Hematopoietic multipotent progenitor cell (in vitro differentiated cells): ENCODE measurements at places on chromosomes 2 and 18.

DNA sequence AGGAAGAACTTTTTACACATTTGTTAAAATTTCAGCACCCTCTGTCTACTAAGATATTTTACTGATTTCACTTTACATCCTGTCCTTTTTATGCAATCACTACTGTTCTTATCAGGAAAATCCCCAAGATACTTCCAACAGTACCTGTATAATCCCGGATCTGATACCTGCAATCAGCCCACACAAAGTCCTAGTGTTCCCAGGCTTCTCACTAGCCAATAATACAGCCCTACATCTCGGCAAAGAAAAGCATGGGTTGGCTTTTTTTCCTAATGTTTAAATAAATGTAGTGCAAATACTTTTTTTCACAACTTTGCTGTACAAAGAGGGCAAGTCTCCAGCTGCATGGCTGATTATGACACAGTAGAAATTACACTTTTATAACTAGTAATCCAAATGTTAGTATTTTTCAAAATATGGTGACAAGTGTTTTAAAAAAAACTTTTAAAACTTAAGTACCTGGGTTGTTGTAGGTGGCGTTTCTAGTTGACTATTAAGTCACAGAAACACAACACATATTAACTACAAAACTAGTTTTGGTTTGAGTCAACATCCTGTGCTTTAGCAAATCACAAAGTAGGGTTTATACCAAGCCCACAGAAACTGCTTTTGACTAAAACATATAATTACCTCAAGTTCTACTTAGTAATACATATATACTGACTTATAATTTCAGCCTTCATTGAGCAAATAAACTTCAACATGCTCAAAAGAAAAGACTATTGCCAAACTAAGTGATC is 19.5 kb downstream of the CNOT11 start:
- no peak for DNase-seq

DNA sequence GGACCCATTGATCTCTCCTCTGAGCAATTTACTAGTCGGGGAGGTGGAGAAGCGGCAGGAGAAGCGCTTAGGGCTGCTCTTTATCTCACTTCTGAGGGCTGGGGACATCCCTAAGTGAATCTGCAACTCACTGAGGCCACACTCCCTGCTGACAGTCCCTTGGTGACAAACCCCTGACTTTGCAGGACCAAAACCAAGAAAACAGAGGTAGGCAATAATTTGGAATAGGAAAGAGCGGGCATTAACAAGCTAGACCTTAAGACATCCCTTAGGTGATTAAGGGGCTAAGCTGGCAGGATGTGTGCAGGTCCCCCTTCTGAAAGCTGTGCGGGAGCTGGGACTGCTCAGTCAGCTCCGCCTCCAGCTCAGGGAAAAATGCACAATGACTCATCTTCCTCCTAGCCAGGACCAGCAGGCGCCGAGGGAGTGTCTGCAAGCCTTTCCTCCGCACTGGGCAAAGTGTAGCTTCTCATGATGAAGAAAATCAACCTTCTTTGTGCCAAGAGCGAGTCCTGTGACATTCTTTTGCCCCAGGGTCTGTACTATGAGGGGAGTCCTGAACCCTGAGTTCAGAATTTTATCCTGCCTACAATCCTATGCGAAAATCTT is 63.3 kb downstream of the BOD1L2 start:
- DNase-seq = no peak

DNA sequence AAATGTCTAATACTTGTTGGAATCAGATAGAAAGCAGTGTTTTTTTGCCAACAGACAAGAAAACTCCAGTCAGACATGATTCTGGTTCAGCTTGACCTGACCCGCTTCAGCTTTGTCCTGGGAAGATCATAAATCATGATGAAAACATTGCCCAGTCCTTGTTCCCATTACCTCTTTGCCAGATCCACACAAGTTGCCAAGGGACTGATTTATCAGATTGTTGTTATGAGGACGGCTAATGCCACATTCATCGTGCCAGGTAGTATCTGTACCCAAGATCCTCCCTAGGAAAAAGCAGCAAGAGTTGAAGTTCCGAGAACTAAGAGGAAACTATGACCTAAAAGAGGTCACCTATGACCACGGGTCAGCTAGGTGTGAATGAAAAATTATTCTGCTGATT is 39.0 kb downstream of the SLC40A1 start:
- no peak for DNase-seq

- DNase-seq = no peak
Observed at GRCh38 chr2:108594132-108594981, 60.1 kb downstream of the LIMS1 start.

GRCh38 chr18:3450012-3450798 is at the start of gene TGIF1:
Gene TGIF1 (plus strand): TSS chr18:3450172. CDS start chr18:3450490, 318 bp downstream.
- DNase-seq = peak; percentile 67

DNA sequence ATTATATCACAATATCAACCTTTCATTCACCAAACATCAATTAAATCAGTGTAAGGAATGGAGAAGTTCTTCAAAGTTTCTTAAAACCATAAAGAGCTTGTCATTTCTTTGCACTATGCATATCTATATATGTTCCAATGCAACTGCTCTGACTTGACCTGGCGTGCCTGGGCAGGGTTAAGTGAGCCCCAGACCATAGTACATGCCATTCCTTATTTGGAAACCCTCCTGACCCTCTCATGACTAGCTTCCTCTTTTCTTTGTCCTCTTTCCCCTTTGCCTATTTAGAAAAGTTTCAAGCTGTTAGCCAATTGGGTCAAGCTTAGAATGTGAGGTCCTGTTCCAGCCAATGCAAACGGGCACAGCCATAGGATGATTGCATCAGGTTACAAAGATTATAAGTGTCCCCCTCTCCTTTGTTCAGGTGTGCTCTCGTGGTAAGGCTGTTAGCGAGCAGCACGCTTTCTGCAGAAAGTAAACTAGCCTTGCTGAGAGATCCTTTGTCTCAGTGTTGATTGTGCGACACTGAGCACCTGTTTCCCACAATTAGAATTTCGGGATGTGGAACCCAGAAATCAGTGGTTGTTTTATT is 78.2 kb upstream of the UXS1 start:
- no peak for DNase-seq

DNA sequence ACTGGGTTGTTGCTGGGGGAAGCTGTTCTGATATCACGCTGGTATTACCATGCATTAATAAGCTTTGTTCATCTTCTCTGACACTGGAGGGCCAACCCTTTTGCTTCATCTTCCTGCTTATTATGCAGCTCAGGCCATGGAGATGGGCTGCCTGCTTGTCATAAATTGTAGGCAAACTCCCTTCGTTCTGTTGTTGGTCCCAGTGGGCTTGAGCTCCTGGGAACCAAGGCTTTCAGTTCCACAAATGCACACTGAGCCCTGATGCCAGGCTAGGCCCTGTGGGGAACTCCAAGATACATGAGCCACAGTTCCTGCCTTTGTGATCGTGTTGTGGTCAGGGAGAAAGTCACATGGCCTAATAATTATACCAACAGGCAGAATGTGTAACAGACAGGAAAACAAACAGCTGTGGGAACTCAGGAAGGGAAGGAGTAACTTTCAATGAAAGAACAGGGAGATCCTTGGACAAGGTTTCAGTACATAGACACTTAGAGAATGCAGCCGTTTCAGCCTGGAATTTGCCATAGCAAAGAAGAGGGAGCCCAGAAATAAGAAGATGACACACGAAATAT is 49.0 kb upstream of the BCL2L11 start:
- DNase-seq = no peak

- DNase-seq = no peak
Observed at GRCh38 chr2:64013053-64013452, 6.2 kb downstream of the VPS54 start.

DNA sequence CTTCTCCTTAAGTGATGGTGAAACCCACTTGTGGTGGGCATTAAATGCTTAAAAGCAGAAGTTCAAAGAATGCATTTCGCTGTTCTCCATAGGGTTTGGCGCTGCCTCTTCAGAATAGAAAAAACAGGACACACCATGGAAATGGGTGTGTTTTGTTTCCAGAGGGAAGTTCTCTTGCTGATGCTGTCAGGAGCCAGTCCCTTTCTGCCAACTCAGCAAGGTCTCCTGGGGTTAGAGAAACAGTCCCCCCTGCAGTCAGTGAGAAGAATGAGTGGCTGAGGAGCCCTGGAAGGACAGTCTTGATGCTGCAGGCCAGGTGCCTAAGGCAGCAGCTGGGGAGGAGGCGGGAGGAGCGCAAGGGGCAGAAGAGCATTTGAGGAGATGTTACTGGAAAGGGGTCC is 37.8 kb upstream of the ASAP2 start:
- peak; percentile 45 for DNase-seq

DNA sequence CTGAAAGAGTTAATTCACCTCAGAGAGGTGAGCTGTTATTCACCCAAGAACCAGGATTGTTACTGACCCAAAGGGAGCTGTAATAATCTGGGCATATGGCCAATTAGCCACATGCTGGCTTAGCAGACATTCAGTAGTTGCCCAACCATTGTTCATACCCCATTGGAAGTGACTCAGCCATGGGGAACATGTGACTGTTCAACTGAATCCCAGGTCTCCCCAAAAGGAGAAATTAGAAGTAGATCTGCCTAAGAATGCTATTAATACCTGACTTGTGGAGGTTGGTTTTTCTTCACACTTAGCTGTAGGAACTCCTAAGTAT is 272.6 kb upstream of the UBE2E3 start:
- no peak for DNase-seq

DNA sequence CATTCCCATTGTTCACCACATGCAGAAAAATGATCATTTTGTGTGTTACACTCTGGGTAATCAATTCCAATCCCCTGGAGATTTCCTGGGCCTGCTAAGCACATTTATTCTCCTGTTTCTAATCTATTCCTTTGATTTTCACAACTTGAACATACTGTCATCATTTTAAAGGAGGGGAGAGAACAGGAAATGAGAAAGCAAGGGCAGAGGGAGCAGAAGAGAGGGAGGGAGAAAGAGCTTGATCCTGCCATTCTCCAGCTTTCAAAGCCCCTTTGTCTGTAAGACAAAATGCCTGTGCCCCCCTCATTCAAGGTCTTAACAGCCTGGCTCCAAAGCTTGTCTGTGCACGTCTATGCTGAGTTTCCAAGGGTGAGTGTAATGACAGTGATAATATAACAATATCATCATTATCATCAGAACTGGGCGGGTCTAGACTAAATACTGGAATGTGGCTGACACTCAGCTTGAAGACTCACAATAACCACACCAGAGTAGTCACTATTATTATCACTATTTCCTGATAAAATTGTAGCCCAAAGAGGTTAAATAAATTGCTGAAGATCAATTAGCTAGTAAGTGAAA is 164.4 kb upstream of the KLHL29 start:
- no peak for DNase-seq

GRCh38 chr2:5751873-5752482 is 59.8 kb downstream of the SOX11 start:
- no peak for DNase-seq

DNA sequence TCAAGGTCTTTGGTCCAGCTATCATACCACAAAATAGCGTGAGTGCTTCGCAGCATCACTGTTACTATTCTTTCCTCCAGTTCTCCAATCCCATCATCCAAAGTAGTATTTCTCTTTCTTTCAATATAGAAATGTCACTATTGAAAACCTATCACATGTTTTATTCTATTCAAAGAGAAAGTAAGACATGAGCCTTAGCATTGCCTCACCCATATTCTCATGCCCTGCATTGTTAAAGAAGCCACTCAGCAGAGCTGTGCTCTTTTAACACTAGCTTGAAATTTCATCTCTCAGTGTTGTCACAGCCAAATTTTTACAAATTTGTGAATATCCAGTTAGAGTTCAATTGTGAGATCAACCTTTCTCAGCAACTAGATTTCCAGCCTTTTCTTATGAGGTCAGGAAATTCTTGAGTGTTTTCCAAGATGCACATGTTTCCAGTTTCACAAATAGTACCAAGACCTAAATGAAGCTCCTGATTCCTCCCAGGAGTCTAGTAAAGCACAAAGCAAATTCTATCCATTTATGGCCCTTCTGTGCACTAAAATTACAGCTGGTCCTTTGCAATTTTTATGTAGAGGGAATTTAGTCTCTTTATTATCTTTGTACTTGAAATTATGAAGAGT is 343.7 kb downstream of the SPAG16 start:
- no peak for DNase-seq

GRCh38 chr2:239177908-239178307 is 222.9 kb downstream of the HDAC4 start:
- no peak for DNase-seq

DNA sequence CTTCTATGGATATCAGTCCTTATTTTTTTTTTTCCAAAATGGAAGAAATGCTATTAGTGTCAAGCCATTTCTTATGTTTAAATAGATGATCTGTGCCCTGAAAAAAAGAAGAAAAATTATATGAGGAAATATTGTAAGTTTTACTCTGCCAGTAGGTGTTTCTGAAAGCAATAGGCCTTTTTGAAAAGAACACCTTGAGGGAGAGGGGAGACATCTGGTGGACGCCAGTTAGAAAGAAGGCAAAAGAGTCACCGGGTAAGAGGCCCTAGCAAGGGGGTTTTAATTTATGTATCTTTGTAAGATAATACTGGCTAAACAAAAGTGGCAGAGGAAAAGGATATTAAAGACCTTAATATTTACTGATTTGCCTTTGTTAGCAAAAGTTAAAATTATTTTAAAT is 56.1 kb downstream of the DYNAP start:
- DNase-seq = no peak

GRCh38 chr2:36569267-36569856 is 28.6 kb downstream of the FEZ2 start:
- DNase-seq = no peak

DNA sequence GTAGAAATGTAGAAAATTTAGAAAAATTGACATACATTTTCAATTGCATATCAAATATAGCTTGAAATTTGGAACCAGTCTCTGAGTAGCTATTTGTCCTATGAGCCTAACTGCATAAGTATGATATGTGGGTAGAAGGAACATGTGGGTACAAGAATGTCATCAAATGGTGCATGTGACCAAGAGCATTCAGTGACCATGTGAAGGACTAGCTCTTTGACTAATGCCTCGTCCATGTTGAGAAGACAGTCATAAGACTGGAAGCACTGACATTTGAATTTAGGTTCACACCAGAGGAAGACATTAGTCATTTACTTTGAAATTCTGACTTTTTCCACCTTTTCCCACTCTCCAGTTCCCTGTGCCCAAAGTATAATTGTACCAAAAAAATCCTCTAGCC is 12.6 kb downstream of the MRPL44 start:
- DNase-seq = no peak

GRCh38 chr18:48943736-48944527 is 6.8 kb downstream of the SMAD7 start:
- no peak for DNase-seq

DNA sequence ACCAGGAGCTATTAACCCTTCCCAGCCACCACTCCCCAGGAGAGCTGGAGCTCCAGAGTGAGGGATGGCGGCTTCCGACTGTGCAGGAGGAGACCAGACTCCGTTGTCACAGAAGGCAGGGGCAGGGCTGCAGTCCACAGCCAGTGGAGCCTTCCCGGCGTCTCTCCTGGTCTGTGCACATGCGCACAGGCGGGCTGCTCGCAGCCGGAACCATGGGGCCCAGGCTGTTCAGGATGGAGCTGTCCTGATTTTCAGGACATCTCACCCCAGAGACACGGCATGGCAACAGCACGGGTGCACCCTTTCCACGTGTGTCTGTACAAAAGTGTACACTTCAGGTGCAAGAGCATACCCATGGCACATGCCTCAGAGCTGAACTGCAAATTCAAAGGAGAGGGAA is 28.9 kb downstream of the EIPR1 start:
- DNase-seq = no peak
